ENCODE measurements at places on chromosomes 16 and 17. TPM values are rescaled to one million over a fixed set of nuclear protein-coding genes. Genes with fewer than 3 reads are reported as not detected.

Gene CCL4L2
- total RNA-seq = not detected

Gene GUCY2D
- total RNA-seq = not detected

Gene TP53TG3D
- not detected for total RNA-seq

Gene TPSG1
- total RNA-seq = not detected

Gene KRTAP3-1
- total RNA-seq = not detected

Gene LITAFD
- total RNA-seq = 0.10 TPM

Gene SYT17
- total RNA-seq = 4.1 TPM

Gene IL34
- not detected for total RNA-seq

Gene DECR2
- 15.7 TPM for total RNA-seq

Gene CMTM1
- 3.2 TPM for total RNA-seq

Gene KCNH6
- not detected for total RNA-seq

Gene PTX4
- total RNA-seq = 0.15 TPM

Gene BICDL2
- not detected for total RNA-seq

Gene KRTAP16-1
- not detected for total RNA-seq

Gene PPP4C
- total RNA-seq = 81.6 TPM

Gene CDC6
- 17.6 TPM for total RNA-seq

Gene EPN2
- 25.0 TPM for total RNA-seq

Gene KIFC3
- total RNA-seq = 301 TPM

Gene SLC12A3
- total RNA-seq = not detected

Gene ACSF2
- total RNA-seq = 10.4 TPM

Gene KCNAB3
- total RNA-seq = 1.9 TPM

Gene QPRT
- 0.42 TPM for total RNA-seq

Gene C17orf50
- total RNA-seq = not detected

Gene ABCC3
- 74.8 TPM for total RNA-seq

Gene PRM2
- not detected for total RNA-seq

Gene TMEM114
- total RNA-seq = not detected

Gene TOX3
- not detected for total RNA-seq

Gene TBC1D3C
- not detected for total RNA-seq

Gene KPNB1
- 390 TPM for total RNA-seq

Gene CCL16
- not detected for total RNA-seq

Gene HLF
- total RNA-seq = 0.17 TPM

Gene NEUROD2
- not detected for total RNA-seq

Gene RNF112
- 0.20 TPM for total RNA-seq

Gene ANKS4B
- total RNA-seq = not detected

Gene DHX8
- total RNA-seq = 54.1 TPM

Gene TP53TG3B
- total RNA-seq = not detected

Gene TSR3
- 50.2 TPM for total RNA-seq

Gene HEATR9
- total RNA-seq = not detected

Gene MPV17L
- total RNA-seq = 2.8 TPM

All from NCI-H460 (cell line).